Hematopoietic multipotent progenitor cell treated with erythropoietin and hydrocortisone succinate and interleukin-3 and kit ligand, for 8 days (in vitro differentiated cells): ENCODE measurements at places on chromosomes 3 and 15.

DNA sequence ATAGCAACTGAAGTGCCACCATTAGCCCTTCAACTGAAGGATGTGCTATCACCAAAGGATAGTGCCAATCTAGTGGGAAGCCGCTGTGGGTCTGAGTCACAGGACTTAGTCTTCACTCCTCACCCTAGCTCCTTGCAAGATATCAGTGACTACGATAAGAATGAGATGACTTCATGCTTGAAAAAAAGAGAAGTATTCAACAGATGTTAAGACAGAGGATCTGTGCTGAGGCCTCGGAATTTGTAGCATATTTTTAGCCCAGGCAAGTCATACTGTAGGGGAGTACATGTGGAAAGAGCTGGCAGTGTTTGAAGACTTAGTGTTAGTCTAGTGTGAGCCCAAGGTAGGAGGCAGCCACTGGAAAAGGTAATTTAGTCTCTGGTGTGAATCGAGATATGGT is 270.7 kb upstream of the LRTM1 start:
- DNase-seq = no peak

- no peak for DNase-seq
Observed at GRCh38 chr3:129555616-129556357, 12.8 kb downstream of the H1-8 start.

GRCh38 chr15:101194546-101195125 is 57.2 kb downstream of the CHSY1 start:
- no peak for DNase-seq

GRCh38 chr15:94237903-94238302 is 6.5 kb downstream of the MCTP2 start:
- DNase-seq = no peak

DNA sequence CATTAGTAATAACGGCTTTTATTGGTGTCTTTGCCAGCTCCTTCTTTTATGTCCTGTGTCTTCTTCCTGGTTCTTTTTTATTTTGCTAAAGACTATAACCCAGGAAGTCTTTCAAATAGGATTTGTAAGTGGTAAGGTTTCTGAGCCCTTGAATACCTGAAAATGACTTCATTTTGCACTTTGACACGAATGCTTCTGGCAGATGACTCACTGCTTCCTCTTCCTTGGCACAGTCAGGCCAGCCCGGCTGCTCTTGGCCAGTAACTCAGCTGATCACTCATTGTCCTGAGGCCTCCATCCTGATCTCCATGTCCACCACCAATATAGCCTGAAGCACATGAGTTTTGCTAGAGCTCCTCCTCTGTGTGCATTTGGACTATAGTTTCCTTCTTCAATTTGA is 48.7 kb upstream of the NR2E3 start:
- DNase-seq = no peak

- no peak for DNase-seq
Observed at GRCh38 chr3:72666447-72666755, 181.8 kb downstream of the SHQ1 start.

DNA sequence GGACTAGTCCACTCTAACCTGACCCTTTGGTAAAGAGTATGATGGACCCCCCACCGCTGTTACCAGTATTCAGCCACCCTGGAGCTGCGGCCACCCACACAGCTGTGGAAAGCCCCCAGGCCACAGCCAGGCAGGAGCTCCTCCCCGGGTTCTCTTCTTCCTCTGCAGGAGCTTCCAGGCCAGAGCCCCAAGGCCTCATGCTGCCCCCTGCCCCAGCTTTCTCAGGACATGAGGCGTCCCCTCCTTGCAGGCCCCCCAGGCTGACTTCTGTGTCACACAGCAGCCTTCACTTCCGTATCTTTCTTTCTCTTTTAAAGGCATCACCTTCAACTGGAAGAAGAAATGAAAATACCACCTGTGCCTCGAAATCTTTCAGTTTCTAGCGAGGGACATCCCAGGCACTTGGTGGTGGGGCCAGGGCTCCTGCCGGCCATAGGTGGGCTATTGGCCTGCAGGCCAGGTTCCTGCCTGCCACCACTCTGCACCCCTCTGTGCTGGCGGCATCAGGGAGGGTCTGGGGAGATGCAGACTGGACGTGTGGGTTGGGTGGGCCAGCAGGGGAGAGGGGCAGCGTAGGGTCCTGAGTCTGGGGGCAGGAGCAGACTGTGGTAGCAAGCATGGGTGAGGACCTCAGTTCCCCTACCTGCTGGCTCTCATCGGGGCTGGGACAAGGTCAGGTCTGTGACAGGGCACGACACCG is 19.9 kb downstream of the KLF13 start:
- no peak for DNase-seq

- DNase-seq = no peak
Observed at GRCh38 chr3:191235331-191236314, 36.6 kb downstream of the OSTN start.

DNA sequence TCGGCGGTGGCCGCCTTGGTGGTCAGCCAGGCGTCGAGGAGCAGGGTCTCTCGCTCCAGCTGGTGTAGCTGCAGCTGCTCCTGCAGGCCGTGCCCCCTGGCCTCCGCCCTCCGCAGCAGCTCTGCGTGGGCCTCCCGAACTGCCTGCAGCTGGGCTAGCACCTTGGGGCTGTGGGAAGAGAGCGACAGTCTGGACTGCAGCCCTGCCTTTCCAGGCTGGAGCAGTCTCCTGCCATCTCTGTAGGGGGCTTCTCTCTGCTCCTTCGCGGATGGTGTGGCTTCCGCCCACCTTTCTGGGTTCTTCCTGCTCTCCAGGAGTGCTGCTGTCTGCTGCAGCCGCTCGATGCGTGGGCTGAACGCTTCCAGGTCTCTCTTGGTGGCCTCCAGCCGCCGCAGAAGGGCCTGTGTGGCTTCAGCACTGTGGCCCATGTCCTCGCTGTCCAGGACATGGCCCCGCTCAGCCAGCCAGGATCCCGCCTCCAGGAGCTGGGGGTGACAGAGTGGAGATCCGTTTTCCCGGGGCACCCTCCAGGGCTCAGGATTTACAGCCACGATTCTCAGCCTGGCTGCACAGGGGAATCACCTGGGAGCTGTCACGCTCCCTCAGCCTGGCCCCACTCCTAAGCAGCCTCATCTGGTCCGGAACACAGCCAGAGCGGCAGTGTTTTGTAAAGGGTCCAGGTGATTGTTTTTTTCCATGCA is 16.8 kb downstream of the PLA2G4B start:
- no peak for DNase-seq

- no peak for DNase-seq
Observed at GRCh38 chr3:169173231-169173630, 490.3 kb downstream of the MECOM start.

DNA sequence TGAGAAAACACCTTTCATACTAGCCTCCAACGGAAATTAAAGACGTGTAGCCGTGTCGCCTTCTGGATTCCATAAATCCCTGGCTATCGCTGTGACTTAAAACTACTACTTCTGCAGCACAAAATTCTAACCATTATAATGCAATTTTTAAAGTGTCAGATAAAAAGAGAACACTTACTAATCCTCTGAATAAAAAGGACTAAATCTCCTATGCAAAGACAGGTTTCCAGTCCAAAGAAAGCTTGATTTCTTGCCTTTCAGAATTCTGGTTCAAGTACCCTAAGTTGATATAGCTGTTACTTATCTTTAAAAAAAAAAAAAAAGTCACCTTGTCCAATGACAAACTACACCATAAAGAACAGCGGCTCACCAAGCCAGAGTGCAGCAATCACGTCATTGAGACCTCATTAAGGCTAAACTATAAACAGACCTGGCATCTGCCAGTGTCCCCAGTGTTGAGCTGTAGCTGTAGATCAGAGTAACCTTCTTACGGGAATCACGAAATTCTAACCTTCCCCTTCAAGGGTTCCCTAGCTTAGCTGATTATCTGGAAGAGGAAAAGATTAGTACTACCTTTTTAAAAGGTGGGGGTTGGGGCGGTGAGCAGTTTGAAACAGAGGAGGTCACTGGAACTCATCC is 2.2 kb downstream of the ABCC5 start:
- DNase-seq = peak; percentile 40

DNA sequence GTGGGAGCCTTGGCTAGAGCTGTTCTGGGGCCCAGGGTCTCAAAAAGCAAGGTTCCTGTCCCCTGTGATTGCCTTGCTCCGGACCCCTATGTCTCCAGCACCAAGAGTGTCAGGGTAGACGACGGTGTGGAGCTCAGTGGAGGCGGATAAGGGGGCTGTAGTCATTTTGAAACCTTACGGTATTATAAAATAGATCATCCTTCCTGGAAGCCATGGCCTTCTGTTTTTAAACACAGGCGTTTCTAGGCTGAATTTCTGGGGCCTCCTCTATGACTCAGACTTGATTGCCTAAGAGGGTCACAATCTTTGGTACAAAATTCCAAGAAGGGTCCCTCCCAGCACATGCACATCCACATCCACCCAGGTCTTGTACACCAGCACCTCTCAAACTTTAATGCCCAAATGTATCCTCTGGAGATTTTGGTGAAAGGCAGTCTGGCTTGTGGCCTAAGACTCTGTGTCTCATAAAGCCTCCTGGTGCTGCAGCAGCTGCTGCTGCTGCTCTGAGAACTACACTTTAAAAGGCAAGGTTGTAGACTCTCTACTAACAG is 70.5 kb upstream of the XCR1 start:
- no peak for DNase-seq

GRCh38 chr15:90872486-90873184 is 4.2 kb downstream of the FURIN start:
- DNase-seq = peak; percentile 68

DNA sequence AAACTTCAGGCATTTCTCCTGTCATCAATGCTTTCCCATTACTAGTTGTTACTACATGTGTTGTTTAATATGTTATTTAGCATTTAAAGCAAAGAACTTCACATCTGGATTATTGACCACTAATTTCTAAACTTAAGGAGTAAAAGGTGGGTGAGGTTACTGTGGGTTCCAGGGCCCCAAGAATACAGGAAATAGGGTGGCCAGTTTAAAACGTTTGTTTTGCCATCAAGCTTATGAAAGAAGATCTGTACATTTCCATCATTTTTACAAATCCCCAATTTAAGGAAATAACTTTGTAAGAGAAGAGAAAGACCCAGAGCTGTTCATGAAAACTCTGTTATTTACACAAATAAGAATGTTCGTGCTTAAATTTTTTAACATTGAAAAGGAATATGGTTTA is 54.5 kb upstream of the ACKR4 start:
- DNase-seq = no peak

GRCh38 chr3:22621205-22621809 is 581.8 kb upstream of the UBE2E2 start:
- DNase-seq = no peak

DNA sequence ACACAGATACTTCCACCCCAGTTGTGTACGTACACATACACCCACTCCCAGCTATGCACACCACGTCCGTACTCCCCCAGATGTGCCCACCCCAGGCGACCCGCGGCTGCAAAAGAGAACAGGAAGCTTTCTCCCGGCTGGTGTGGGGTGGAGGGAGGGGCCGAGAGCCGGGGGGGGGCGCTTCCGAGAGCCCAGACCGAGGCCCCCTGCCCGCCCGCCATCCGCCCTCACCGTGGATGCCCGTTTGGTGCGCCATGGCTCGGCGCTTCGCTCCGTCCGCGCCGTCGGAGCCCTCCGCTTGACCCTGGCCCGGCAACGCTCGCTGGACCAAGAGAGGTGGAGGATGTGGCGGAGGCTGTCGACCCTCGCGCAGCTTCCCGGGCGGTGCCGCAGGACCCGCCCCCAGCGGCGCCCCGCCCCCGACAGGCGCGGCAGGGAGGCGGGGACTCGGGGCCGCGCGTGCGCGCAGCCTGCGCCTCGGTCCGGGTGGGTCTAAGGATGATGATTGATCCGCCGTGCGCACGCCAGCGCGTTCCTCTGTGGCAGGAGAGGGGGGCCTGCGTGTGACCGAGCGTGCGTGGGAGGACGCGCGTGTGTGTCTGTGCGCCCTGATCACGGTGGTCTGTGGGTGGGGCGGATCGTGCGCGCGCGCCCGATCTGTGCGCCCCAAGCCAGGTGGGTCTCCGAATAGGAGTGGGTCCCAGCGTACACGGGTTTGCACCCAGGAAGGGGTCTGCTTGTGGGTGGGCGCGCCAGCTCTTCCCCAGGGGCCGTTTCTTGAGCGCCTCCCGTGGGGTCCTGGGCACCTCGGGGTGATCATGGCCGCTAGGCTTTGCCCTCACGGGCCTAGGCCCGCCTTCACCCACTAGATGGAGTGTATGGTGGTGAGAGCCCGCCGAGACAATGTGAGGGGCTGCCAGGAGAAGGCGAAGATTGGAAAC is at the start of gene TWF2:
Gene TWF2 (minus strand): TSS at position 398 of the 941 bp plus-strand sequence. CDS start 142 bp downstream, at position 256.
- peak; percentile 78 for DNase-seq

- DNase-seq = no peak
Observed at GRCh38 chr3:23804441-23805209, 1.1 kb upstream of the UBE2E1 start.

GRCh38 chr15:73716417-73716816 is 32.2 kb downstream of the CD276 start:
- no peak for DNase-seq

GRCh38 chr3:49500205-49500731 is 30.2 kb downstream of the DAG1 start:
- DNase-seq = no peak

- no peak for DNase-seq
Observed at GRCh38 chr15:59194639-59195325, 11.9 kb upstream of the LDHAL6B start.

DNA sequence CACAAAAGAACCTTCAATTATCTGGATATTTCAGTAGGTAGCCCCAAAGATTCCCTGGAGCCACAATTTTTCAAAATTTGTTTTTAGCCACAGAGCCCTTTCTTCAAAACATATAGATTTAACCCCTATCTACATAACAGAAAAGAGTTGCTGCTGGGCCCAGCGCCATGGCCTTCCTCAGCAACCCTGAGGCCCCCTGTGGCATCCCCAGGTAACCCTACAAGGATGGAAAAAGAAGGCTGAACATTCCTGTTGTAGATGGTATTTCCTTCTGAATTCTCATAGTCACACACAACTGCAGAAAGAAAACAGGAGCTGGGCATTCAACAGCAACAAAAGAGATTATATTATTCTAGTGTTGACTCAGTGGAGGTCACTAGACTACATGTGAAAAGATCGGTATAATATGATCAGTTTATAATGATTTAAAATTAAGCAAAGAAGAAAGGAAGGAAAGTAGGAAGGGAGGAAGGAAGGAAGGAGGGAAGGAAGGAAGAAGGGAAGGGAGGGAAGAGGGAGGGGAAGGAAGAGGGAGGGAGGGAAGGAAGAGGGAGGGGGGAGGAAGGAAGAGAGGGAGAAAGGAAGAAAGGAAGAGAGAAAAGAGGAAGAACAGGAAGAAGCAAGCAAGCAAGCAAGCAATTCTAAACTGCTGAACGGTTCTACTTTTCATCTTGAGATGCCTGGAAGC is 342.5 kb upstream of the NR2F2 start:
- no peak for DNase-seq

- no peak for DNase-seq
Observed at GRCh38 chr3:51343918-51344687, 41.0 kb upstream of the MANF start.

DNA sequence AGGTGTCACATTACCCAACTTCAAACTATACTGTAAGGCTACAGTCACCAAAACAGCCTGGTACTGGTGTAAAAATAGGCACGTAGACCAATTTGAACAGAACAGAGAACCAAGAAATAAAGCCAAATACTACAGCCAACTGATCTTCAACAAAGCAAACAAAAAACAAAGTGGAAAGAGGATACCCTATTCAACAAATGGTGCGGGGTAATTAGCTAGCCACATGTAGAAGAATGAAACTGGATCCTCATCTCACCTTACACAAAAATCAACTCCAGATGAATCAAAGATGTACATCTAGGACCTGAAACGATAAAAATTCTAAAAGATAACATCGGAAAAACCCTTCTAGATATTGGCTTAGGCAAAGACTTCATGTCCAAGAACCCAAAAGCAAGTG is 13.1 kb downstream of the PEAK1 start:
- DNase-seq = no peak

GRCh38 chr3:39166932-39167532 is 13.6 kb upstream of the CSRNP1 start:
- peak; percentile 35 for DNase-seq
